ENCODE measurements at places on chromosomes 1 and 21. TPM values are rescaled to one million over a fixed set of nuclear protein-coding genes. Genes with fewer than 3 reads are reported as not detected.

- no peak for DNase-seq
Observed at GRCh38 chr1:200629876-200630514, 9.4 kb upstream of the KIF14 start.

GRCh38 chr1:203238535-203238934 lies 9.1 kb upstream of the CHIT1 start:
- no peak for DNase-seq

DNA sequence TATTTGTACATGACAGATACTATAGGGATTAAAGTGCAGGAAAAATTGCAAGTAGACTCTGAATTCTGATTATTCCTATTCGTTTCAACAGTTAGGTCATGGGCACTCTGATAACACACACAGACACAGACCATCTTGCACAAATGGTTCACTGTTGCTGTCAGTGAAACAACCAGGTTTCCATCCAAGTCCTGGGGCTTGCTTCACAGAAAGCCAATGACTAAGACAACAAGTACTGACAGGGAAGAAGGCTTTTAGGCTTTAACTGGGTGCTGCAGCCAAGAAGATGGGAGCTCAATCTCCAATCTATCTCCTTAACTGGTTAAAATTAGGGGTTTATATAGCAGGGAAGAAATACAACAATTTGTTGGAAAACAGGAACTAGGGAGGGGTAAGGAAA lies 57.6 kb downstream of the RIMS3 start:
- no peak for DNase-seq

- no peak for DNase-seq
Observed at GRCh38 chr1:19425646-19426239, 59.6 kb downstream of the CAPZB start.

TAS1R2 gene
- total RNA-seq = not detected

SLC30A2 gene
- 1.2 TPM for total RNA-seq

CYP2J2 gene
- 24.1 TPM for total RNA-seq

Data from tongue (tissue), 3 donors.